ENCODE measurements at places on chromosomes 13 and 19.

GRCh38 chr19:15432018-15432494, 13.3 kb upstream of the AKAP8L start:
- DNase-seq, result no peak

DNA sequence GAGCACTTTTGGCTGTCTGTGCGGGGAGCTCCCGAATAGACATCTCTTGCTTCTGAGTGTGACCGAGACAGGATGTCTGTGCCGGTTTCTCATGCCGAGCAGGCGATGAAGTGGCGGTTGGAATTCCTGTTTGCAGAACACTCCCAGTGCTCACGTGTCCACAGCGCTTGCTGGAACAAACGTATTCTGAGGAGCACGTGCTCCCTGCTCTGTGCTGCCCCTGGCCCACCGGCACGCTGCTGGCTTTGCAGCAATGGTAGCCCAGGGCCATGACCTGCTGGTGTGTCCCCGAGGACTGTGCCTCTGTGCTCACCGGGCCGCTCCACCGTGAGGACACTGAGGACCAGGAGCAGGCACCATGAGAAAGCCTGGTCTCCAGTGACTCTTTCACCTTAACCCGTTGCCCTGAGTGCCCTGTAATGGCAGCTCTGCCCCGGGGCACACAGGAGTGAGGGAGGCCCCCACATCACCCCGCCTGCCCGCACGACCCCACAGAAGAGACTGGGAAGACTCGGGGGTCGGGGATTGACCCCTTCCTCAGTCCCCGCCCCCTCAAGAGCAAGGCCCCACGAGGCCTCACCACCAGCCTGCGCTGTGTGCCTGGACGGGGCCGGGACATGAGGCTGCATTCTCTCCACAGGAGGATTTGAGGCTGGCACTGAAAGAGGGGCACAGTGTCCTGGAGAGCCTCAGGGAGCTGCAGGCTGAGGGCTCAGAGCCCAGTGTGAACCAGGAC, 40.0 kb upstream of the F7 start:
- no peak for DNase-seq

GRCh38 chr13:51494156-51494555, 41.3 kb upstream of the INTS6 start:
- no peak for DNase-seq

DNA sequence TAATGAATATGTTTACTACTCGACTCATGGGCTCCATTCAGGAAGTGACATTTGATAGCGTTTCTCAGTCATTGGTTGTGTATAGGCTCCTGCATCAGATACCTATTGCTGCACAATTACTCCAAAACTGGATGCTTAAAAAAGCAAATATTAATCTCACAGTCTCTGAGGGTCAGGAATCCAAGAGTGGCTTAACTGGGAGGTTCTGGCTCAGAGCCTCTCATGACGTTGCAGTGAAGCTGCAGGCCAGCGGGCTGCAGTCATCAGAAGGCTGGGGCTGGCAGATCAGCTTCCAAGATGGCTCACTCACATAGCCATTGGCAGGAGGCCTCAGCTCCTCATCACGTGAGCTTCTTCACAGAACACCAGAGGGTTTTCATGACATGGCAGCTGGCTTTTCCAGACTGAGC, 525.1 kb upstream of the NBEA start:
- DNase-seq, result no peak

GRCh38 chr13:113491418-113491883, 940 bp upstream of the DCUN1D2 start:
- no peak for DNase-seq

- no peak for DNase-seq
Measured at GRCh38 chr13:21117104-21117809, 55.9 kb upstream of the LATS2 start.

DNA sequence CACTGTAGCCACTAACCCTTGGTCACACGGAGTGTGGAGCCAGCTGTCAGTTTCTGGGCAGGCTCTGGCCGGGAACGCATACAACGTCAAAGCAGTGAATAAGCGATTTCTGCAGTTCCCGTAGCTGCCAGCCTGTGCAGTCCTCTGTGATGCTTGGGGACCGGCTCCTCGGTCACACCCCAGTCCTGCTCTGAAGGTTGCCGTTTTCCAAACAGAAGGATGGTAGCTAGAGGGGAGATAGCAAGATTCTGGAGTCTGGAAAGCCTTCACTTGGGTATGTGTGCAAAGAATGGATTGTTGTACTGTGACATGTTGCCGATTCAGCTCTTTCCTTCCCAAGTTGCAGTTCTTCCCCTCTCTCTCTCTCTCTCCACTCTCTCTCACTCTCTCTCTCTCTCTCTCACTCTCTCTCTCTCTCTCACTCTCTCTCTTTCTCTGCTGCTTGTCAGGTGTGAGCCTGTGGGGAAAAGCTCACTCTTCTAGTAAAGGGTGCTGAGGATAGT, 38.7 kb upstream of the C1QTNF9 start:
- DNase-seq, result no peak

DNA sequence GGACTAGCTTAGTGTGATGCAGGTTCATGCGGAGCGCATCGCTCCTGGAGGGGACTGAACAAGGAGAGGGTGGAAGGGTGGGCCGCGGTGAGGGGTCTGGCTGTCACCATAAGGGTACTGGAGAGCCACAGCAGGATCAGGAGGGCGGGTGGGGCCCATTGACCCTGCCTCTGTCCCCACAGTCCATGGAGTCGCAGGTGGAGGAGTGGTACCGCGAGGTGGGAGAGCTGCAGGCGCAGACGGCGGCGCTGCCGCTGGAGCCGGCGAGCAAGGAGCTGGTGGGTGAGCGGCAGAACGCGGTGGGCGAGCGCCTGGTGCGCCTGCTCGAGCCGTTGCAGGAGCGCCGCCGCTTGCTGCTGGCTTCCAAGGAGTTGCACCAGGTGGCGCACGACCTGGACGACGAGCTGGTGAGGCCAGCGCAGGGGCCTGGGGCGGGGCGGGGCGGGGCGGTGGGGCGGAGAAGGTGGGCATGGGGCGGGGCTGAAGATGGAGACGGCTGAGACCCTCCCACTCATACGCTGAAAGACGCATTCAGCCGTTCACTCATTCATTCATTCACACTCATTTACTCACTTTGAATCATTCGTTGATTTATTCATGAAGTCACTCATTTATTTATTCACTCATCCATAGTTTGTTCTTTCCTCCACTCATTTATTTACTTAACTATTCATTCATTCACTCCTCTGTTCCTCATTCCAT, 27.5 kb upstream of the SHKBP1 start:
- DNase-seq, result no peak

DNA sequence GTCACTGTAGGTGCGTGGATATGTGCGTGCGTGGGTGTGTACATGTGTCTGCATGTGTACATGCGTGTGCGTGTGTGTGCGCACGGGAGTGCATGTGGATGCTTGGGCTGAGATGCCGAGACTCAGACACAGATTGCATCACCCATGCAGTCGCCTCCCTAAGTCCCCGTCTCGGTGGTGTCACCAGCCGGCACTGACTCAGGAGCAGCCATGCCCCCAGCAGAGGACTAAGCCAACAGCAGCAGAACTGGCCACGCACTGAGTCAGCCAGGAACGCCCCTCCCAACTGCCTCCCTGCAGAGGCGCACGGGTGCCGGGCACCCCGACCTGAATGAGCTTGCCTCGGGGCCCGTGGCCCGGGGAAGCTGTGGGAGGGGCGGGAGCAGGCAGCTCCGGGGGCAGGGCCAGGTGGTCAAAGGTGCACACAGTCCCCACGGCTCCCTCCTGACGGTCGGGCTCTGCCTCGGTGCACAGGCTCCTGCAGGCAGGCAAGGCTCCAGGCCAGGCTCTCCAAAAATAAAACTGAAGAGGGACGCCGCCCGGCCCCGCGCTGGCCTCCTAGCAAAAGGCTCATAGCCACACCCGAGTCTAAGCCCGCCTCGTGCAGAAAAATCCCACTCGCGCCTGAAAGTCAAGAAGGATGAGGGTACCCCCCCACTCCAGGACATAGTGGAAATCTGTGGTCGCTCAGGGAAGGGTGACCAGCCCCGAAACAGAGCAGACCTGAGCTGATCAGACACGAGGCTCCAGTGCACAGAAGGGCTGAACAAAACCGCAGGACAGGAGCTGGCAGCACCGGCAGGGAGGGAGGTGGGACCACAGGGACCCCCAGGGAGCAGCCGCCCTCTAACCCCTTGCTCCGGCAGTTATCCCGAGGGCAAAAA, 49.2 kb downstream of the GADD45B start:
- DNase-seq, result peak; percentile 83

DNA sequence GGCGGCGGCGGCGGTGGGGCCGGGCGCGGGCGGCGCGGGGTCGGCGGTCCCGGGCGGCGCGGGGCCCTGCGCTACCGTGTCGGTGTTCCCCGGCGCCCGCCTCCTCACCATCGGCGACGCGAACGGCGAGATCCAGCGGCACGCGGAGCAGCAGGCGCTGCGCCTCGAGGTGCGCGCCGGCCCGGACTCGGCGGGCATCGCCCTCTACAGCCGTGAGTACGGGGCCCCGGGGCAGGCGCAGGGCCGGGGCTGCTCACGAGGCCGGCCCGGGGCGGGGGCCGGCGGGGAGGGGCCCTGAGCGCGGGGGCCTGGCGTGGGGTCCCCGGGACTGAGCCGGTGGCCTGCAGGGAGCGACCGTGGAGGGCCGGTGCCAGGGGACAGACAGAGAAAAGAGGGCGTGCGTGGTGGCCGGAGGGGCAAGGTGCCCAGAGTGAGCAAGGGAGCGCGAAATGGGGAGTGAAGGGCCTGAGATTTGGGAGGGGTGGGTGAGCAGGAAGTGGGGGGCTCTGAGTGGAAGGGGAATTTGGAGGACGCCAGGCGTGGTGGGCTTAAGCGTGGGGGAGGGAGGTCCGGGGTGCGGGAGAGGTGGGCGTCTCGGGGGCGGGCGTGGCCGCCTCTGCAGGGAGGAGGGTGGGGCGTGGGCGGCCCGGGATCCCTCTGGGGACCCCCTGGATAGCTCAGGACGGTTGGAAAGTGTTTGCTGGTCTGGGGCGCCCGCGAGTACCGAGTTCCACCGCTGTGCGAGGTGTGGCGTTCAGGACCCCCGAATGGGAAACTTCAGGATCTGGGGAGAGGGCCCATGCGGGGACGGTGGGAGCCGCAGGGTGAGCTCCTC, 575 bp downstream of the CARM1 start:
- DNase-seq, result no peak

GRCh38 chr13:51793570-51794271, 10.2 kb downstream of the DHRS12 start:
- peak; percentile 56 for DNase-seq

GRCh38 chr13:57673197-57673596, 41.7 kb downstream of the PCDH17 start:
- DNase-seq, result no peak

- no peak for DNase-seq
Measured at GRCh38 chr13:34933349-34933748, 8.7 kb upstream of the NBEA start.

- no peak for DNase-seq
Measured at GRCh38 chr13:28651810-28652401, 7.0 kb upstream of the POMP start.

- no peak for DNase-seq
Measured at GRCh38 chr13:51538591-51539179, 45.6 kb upstream of the WDFY2 start.

DNA sequence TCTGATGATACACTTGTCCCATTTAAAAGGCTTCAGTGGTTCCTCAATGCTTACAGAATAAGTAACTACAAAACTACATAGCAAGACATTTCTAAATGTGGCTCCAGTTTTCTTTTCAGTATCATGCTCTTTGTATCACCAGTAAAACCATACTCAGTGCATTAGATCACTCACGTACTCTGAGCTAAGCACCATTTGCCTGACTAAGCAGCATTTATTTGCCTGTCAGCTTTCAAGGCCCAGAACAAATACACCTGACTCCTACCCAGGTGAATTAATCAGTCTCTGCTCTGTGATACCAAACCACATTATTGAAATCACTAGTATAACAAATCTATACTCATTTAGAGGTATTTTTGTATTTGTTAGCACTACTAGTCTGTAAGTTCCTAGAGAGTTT, 47.4 kb upstream of the PCDH20 start:
- no peak for DNase-seq

DNA sequence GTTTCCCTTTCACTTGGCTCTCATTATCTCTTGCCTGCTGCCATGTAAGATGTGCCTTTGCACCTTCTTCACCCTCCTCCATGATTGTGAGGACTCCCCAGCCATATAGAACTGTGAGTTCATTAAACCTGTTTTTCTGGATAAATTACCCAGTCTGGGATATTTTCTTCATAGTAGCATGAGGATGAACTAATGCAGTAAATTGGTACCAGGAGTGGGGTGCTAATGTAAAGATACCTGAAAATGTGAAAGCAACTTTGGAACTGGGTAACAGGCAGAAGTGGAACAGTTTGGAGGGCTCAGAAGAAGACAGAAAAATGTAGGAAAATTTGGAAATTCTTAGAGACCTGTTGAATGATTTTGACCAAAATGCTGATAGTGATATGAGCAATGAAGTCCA, 487.4 kb downstream of the LMO7 start:
- DNase-seq, result no peak

- no peak for DNase-seq
Measured at GRCh38 chr19:29479941-29480340, 45.9 kb upstream of the VSTM2B start.

- DNase-seq, result no peak
Measured at GRCh38 chr13:110044551-110045111, 258.2 kb upstream of the IRS2 start.

GRCh38 chr19:23913931-23914330, 755 bp upstream of the ZNF726 start:
- no peak for DNase-seq

GRCh38 chr19:46081928-46082727, 41.3 kb upstream of the IGFL4 start:
- peak; percentile 79 for DNase-seq

DNA sequence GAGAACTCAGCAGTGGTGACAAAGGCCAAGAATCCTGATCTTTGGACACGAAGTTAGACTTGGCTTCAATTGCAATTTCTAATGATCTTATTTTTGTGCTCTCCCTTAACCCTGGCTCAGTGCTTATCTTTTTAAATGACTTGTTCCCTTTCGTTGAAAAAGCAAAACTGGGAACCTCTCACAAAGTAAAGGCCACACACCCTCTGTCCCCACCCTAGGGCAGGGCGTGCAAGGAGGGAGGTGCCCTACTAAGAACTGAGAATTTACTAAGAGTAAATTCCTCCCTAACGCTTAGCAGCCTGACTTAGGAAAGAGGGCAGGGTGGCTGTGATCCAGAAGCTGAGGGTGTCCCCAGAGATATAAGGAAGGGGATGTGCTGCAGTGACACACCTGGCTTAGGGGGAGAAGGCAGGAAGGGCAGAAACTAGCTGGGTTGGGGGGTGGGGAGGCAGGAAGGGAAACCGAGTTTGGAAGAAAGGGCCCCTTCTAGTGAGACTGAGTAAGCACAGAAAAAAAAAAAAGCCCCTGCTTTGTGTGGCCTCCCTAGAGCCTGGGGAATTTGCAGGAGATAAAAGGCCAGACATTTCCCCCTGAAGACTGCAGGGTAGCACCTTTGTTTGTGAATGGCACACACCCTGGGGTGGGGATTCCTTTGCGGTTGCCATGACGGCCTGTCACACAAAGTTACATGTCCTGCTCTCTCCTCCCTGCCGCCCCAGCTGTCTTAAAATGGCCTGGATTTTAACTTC, 435.1 kb downstream of the EFNB2 start:
- peak; percentile 92 for DNase-seq

DNA sequence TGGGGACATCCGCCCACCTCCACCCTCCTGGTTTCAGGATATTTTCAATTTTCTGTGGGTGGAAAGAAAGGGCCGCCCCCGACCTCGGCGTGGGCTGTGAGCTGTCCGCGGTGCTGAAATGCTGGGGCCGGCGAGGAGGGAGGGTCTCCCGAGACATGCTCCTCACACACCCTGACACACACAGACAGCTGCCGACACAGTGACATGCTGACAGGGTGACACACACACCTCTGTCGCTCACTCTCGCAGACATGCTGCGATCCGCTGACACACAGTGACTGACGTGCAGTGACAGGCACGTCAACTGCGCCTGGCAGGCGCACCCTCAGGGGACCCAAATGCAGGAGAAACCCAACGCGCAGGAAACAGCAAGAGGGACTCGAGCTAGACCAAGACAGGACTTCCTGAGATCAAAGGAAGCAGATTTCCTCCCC, 25.1 kb upstream of the MEIS3 start:
- DNase-seq, result no peak

Data from LoVo (cell line).